ENCODE measurements at places on chromosomes 7 and 10.

GRCh38 chr7:30514776-30515175, 10.1 kb upstream of the GGCT start:
- H3K27ac ChIP-seq: no peak overlapping the region
- no peaks in the 10 kb centered on the region for H3K4me1 ChIP-seq
- no peak for DNase-seq

GRCh38 chr10:23472181-23472580, 33.3 kb downstream of the OTUD1 start:
- no peaks in the 10 kb centered on the region for H3K27me3 ChIP-seq
- no peak overlapping the region for H3K27ac ChIP-seq
- no peaks in the 10 kb centered on the region for H3K36me3 ChIP-seq

- H3K27ac ChIP-seq: no peak overlapping the region
- DNase-seq: no peak
- H3K4me1 ChIP-seq: peaks cover 16% of the 10 kb centered on the region
- no peaks in the 10 kb centered on the region for H3K36me3 ChIP-seq
- H3K27me3 ChIP-seq: no peaks in the 10 kb centered on the region
Measured at GRCh38 chr10:35391153-35391953, 55.0 kb downstream of the CCNY start.

DNA sequence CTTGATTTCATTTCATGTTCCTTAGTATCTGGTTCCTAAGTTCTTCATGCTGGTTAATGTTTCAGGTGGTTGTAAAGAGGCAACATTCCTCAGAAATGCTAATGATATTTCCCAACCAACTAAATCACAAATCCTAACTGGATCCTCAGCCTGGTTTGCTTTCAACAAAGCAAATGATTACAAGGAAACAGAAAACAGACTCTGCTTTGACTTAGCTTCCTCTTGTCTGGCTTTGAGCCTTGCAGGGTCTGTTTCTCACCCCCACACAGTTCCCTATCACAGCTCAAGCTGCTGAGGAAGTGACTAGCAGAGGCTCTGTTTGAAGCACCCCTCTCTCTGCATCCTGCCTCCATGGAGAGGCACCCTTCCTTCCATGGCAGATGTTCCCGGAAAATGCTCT, 130.2 kb upstream of the CTTNBP2 start:
- H3K27ac ChIP-seq: no peak overlapping the region
- H3K27me3 ChIP-seq: no peaks in the 10 kb centered on the region
- no peaks in the 10 kb centered on the region for H3K36me3 ChIP-seq

DNA sequence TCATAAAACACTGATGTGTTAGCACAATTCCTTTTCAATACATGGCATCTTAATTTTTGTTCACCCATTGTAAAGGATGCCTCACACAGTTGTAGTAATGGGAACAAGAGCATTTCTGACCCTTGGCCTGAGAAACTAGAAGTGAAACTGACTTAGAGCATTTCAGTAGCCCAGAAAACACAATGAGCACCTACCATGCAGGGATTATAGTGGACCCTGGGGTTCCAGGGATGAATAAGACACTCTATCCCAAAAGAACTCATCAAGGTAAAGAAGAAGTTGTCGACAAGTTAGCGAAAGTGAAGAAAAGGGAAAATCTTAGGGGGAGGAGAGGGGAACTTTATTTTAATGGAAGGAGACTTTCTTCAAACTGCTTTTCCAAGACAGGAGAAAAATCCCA, 125.6 kb downstream of the NT5C2 start:
- H3K4me1 ChIP-seq: no peaks in the 10 kb centered on the region
- H3K27ac ChIP-seq: no peak overlapping the region
- no peaks in the 10 kb centered on the region for H3K36me3 ChIP-seq
- DNase-seq: no peak
- H3K4me3 ChIP-seq: no peak overlapping the region
- H3K27me3 ChIP-seq: no peaks in the 10 kb centered on the region

Data from adrenal gland (tissue), 19 donors.